ENCODE measurements at places on chromosomes 7 and 10.

DNA sequence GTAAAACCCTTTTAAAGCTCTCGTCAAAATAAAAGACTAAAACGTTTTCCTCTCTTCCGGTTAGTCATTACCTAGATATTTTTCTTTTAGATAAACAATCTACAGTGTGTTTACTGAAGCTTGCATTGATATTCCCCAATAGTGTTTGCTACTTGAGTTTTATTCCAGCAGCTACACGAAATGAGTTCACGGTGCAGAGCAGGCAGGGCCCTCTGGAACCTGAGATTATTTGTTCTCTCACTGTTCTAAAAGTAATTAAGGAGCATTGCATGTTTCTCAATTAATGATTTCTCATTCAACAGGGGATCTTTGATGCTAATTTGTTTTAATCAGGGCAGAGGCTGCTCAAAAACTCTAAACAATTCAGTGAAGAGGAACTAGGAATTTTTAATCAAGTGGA lies 319.7 kb downstream of the GFRA1 start:
- DNase-seq = no peak

DNA sequence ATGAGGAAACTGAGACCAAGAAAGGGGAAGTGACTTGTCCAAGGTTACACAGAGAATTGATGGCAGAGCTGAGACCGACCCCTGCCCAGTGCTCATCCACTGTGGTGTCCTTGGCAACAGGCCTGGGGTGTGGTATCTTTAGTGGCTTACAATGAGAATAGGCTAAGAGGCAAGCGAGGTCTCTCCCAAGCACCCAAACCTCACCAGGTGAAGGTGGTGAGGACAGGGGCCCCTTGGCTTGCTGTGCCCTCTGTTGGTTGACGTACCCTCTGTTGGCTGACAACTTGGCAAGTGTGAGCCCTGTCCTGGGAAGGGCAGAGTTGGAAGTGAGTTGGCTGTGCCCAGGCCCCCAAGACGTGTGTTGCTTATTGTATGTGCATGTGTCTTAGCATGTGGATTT lies 166.9 kb downstream of the GRK5 start:
- DNase-seq = no peak

DNA sequence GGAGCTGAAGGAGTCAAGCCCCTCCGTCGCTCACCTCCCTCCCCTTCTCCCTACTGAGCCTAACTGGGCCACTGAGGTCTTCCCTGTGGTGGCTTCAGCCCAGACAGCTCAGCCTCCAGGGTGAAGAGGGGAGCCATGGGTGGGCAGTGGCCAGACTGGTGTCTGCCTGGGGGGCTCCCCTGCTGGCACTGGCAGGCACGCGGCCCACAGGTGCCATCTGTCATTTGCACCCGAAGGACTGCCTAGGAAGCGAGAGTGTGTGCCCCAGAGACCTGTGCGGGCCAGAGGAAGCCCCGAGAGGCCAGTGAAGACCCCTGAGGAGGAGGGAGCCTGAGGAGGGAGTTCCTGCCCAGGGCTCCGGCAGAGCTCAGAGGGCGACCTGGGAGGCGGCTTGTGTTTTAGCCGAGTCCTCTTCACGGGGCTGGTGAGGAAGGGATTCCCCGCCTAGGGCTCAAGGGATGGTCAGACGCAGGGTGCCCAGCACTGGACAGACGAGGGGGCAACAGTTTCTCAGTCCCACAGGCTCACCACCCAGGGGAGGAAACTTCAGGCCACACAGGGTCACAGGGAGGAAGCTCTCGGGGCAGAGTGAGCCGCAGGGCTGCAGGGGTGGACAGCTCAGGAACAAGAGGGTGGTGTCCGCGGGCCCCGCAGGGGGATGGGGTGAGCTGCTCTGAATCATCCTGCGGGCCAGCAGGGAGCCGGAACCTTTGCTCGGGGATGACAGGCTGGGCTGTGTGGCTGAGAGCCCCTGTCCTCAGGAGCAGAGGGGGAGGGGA lies 76.2 kb upstream of the PPP2R2D start:
- DNase-seq = no peak

GRCh38 chr7:84232646-84233045 lies 38.1 kb upstream of the SEMA3A start:
- no peak for DNase-seq

DNA sequence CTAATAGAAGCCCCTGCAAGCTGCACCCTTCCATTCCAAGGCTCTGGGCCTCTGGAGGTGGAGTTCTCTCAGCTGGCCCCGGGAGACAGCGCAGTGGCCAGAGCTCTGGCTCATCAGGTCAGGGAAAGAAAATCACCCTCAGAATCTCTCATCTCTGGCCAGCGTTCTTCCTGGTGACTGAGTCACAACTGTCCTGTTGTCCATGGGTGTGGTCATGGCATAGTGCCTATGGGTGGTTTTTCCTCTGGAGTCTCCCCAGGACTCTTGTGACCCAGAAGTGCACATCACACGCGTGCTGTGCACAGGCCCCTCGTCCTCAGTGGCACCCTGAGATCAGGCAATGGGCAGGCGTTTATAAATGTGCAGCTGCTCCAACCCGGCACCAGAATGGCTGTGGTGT lies 27.4 kb upstream of the FXYD4 start:
- no peak for DNase-seq

GRCh38 chr10:133021963-133022775 lies 65.6 kb upstream of the ADGRA1 start:
- DNase-seq = no peak

DNA sequence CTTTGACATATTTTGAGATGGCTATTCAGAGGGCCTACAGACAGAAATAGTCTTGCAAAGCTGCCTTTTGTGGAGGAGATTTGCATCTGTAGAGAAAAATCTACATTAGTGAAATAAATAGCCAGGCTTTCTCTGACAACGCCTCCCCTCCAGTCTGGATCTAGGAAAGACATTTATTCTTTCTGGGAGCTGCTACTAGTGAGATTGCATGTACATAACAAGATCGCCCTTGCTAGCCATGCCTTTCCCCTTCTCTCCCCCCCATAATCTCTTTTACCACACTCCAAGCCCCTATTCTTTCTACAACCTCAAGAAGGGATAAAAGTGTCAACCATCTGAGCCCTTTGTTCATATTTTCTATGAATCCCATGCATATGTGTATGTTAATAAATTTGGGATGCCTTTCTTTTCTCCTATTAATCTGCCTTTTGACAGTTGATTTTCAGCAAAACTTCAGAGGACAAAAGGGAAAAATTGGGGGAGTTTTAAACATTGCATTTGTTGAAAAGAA lies 194.2 kb downstream of the SNX13 start:
- no peak for DNase-seq

- DNase-seq = peak; percentile 57
Observed at GRCh38 chr10:11177926-11178471, 160.3 kb downstream of the CELF2 start.
